ENCODE measurements at places on chromosomes 11 and 22. TPM values are rescaled to one million over a fixed set of nuclear protein-coding genes. Genes with fewer than 3 reads are reported as not detected.

Gene C11orf91
- 0.49 TPM for total RNA-seq

Gene GPHA2
- 0.33 TPM for total RNA-seq

Gene TMEM45B
- total RNA-seq: not detected

Gene LDLRAD3
- total RNA-seq: not detected

Gene SCGB1A1
- total RNA-seq: not detected

Gene OR52I1
- not detected for total RNA-seq

Gene KCNE3
- total RNA-seq: not detected

Gene CDCA5
- 3.4 TPM for total RNA-seq

Gene B3GAT1
- not detected for total RNA-seq

Gene NCR3LG1
- total RNA-seq: 1.1 TPM

Gene OR51B4
- not detected for total RNA-seq

Gene MUC6
- not detected for total RNA-seq

Gene EMID1
- total RNA-seq: not detected

Gene SHISA8
- total RNA-seq: 10.9 TPM

Gene LDHAL6A
- not detected for total RNA-seq
